Stimulated activated CD4-positive, alpha-beta T cell treated with anti-CD3 and anti-CD28 coated beads, TNF-alpha, amount 100 ng/mL, for 1 hour (primary cell): ENCODE measurements at places on chromosomes 1 and 21.
A peak's percentile ranks its signal among the peaks of the same experiment; 100 is the strongest.

GRCh38 chr1:115976921-115977498 is 697 bp downstream of the SLC22A15 start:
- no peak for DNase-seq

GRCh38 chr1:116491700-116492357 is 79.0 kb downstream of the CD58 start:
- no peak for DNase-seq

DNA sequence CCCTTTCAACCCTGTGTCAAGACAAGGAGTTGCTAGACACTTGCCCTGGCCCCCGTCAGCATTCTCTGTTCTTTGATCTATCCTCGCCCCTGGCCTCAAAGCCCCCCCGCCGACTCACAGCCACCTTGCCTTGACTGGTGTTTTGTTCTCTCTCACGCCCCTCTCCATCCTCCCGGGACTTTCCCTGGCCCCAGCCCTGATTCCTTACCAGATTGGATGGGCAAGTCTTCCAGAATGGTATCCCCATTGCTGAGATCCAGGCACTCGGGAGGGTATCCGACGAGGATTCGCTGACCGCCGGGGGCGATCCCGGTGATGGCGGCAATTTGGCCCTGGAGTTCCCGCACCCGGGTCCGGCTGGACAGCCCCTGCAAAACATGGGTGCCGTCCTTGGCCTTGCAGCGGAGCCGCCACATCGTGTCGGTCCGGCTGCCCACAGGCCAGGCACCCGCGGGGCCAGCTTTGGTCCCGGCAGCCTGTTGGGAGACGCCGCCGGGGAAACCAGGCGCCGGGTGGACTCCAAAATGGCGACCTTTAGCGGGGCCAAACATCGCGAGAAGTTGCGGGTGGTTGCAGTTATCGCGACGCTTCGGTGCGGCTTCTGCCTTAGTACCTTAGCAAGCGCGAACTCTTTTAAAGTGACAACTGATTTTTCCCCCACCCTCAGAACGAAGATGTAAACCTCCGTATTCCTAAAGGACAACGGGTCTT is 373 bp downstream of the YOD1 start:
- peak; percentile 68 for DNase-seq

GRCh38 chr21:38803075-38803660 is 2.6 kb upstream of the ETS2 start:
- DNase-seq = no peak

GRCh38 chr1:247373721-247374141 is 42.1 kb upstream of the ZNF496 start:
- peak; percentile 18 for DNase-seq

- no peak for DNase-seq
Observed at GRCh38 chr1:89941110-89941766, 53.7 kb upstream of the ZNF326 start.

GRCh38 chr1:9909234-9910046 is 629 bp downstream of the CTNNBIP1 start:
- peak; percentile 10 for DNase-seq

DNA sequence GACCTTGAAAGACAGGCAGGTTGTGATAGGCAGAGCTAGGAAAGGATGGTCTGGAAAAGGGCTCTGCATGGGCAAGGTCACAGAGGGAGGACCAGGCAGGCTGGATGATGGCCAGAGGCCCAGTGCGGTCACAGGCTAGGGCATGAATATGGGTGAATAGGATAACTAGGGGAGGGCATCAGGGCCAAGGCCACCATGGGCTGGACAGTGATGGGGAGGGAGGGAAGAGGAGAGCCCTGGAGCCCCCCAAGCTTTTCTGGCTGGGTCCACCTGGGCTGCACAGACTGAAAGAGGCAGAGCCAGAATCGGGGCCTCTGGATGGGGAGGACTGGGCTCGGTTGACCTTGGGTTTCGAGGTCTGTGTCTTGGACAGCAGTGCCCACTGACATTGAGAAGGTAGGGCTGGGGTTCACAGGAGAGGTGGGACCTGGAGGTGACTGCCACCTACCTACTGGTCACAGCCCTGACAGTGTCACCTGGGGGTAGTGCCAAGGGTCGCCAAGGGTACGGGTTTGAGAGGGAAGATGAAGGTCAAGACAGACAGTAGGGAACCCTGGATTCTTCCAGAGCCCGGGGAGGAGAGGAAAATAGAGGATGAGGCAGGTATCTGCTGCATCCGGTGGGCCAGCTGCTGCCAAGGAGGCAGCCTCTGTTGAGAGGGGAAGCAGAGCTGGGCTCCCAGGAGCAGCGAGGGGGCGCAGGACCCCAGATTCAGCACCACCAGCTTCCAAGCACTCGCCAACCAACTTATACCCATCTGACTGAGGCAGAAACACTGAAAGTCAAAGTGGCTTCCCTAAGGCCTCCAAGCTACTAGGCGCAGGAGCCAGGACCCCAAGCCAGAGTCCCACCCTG is 6.1 kb upstream of the NPHP4 start:
- no peak for DNase-seq

DNA sequence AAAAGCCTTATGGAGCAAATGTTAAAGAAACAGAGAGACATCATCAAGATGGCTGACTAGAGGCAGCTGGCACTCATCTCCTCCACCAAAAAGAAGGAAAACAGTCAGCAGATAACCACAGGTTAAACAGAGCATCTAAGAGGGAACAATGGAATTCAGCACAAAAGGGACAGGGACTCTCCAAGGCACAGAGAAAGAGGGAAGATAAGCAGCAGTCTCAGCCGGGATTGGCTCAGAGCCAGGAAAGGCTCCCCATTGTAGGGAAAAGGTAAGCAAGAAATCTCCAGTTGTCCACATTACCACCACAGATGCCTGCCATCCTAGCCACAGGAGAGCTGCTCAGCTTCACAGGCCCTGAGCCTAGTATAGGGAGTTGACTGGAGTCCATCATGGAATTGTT is 605.5 kb downstream of the SMYD3 start:
- DNase-seq = no peak

- no peak for DNase-seq
Observed at GRCh38 chr21:34857122-34857713, 188.4 kb downstream of the CLIC6 start.

GRCh38 chr1:18234790-18235242 is 127.2 kb downstream of the IGSF21 start:
- no peak for DNase-seq

- DNase-seq = peak; percentile 13
Observed at GRCh38 chr21:44846485-44847260, 26.8 kb downstream of the PTTG1IP start.

- no peak for DNase-seq
Observed at GRCh38 chr1:106498238-106498637, 558.2 kb upstream of the PRMT6 start.

DNA sequence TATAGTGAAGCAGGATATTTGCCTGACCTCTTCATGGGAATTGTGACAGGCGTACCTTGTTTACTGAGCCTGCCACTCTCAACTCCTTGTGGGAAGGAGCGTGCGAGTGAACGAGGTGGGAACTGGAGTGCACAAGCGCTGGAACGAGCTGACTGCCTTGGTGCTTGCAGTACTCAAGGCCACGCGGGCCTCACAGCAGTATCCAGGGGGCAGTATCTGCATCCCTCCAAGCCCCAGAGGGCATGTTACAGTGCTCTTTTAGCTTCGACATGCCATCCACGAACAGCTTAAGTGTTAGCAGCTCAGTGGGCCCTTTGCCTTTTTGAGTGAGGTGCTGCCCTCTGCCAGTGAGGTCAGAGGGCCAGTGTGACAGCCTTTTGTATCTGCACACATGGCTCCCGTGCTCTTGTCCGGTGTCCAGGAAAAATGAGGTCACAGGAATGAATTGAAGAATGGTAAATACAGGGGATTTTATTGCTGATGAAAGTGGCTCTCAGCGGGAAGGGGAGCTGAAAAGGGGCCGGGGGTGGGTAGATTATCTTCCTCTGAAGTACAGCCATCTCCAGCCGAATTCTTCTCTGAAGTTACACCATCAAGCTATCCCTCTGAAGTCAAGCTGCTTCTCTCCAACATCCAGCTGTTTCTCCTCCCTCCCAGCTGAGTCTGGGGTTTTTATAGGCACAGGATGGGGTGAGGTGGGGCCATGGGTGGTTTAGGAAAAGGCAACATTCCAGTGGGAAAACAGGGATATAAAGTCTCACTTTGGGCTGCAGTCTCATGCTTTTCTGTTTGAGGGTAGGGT is 69.3 kb downstream of the EPB41 start:
- no peak for DNase-seq

- no peak for DNase-seq
Observed at GRCh38 chr1:208524925-208525324, 280.7 kb upstream of the PLXNA2 start.

GRCh38 chr1:225768662-225769426 is 8.8 kb upstream of the SRP9 start:
- DNase-seq = no peak

GRCh38 chr1:109357616-109358015 is 40.1 kb downstream of the SORT1 start:
- no peak for DNase-seq

GRCh38 chr1:179175011-179175841 is 54.3 kb downstream of the ABL2 start:
- no peak for DNase-seq

DNA sequence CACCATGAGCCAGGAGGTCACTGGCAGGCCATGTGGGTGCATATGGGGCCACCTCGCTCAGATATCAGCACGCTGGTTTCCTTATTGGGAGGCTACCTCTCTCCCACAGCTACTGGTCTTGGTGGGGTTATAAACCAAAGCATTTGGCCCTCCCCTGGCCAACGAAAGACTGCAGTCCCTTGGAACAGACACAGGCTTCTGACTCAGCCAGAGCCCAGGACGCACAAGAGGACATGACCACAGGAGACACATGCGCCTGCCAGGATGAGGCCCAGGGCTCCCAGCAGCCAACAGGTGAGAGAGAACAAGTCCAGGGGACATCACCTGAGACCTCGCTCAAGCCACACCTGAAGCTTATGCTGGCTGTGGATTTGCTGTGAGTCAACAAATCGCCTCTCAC is 13.8 kb downstream of the NPHP4 start:
- no peak for DNase-seq

DNA sequence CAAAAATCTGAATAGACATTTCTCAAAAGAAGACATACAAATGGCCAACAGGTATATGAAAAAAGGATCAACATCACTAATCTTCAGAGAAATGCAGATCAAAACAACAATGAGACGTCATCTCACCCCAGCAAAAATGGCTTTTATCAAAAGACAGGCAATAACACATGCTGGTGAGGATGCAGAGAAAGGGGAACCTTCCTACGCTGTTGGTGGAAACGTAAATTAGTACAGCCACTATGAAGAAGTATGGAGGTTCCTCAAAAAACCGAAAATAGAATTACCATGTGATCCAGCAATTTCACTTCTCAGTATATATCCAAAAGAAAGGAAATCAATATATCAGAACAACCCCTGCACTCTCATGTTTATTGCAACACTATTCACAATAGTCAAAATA is 65.1 kb upstream of the ATP1B1 start:
- no peak for DNase-seq

- no peak for DNase-seq
Observed at GRCh38 chr1:159122005-159122621, 45.5 kb upstream of the AIM2 start.

DNA sequence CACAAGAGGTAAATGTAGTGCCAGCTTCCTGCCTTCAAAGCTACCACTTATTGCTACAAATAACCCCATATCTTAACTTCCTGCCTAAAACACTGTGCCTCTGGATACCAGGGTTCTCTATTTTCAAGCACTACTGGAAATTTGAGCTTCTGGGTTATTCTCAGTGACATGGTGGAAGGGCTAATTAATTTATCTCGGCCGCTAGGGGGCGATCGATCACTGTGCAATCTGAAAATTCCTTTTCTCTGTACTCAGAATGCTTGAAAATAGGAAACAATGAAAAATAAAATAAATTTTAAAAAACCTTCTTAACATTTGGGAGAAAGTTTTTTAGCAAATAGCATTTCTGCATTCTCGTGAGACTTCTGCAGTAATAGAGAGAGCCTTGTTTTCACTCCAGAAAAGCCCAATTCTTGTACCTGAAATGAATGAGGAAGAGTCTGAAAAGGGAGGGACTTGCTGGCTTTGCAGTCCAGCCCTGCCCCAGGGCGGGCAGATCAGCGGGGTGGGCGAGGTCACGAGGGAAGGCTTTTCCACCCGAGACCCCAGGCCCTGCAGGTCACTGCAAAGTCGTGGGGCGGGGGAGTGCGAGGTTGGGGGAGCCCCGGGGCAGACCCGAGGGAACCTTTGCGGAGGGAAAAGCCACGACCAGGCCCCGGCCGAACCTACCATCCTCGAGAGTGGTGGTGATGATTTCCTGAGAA is 276.7 kb downstream of the PCP4 start:
- no peak for DNase-seq

GRCh38 chr1:19776287-19776686 is 23.4 kb downstream of the TMCO4 start:
- DNase-seq = no peak

GRCh38 chr1:84272401-84272800 is 29.1 kb upstream of the SAMD13 start:
- DNase-seq = no peak

DNA sequence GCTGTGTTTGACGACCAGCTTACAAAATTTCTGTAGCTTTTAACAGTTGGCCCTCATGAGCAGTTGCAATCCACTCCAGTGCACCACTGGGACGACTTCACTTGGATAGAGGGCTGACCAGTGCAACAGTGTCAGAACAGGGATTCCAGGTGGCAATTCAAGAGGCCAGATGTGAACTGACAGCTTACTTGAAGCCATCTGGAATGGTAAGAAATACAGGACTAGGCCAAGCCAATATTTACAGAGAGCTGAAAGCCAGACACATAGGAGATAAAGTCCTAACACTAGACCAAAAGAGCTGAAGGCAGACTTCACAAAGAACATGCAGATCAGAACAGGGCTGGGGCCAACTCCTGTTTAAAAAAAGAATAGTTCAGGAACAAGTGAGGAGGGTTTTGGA is 93.5 kb upstream of the NFIA start:
- no peak for DNase-seq

GRCh38 chr1:19123837-19124236 is 86.2 kb downstream of the UBR4 start:
- DNase-seq = no peak

DNA sequence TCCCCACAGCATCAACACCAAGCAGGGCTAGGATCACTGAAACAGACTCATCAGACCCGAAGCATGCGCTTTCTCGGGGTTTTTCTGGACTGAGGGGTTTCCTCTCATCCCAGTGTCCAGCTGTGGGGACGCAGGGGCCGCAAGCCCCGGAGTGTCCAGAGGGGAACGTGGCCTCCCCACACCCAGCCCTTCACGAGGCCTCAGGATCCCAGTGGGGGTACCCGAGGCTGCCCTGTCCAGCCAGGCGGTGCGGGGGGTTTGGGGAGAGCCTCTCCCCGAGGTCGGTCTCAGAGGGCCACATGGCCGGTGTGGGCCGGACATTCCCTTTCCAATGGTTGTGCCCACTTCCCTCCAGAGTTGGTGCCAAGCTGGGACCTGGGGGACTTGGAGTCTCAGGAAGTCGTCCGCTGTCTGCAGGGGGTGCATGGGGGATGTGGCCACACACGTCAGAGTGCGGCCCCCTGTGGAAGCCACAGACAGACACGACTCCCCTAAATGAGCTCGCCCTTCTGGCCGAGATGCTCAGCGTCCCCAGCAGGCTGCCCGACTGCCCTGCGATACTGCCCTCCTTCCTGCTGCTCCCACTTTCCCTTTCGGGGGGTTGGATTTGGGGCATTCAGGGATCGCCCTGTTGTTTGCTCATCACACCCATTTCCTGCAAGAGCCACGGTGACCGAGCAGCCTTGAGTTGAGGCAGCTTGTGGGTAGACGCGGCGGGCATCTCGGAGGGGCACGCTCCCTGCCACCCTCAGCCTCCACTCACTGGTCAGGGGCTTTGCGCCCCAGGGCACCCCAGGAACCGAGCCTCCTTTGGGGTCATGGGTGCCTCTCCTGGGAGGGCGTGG is 4.1 kb downstream of the COL6A1 start:
- no peak for DNase-seq
